ENCODE measurements at places on chromosomes 7 and 10.
A peak's percentile ranks its signal among the peaks of the same experiment; 100 is the strongest.

- peak; percentile 61 for DNase-seq
Measured at GRCh38 chr7:142030294-142030693, 34.6 kb downstream of the MGAM start.

DNA sequence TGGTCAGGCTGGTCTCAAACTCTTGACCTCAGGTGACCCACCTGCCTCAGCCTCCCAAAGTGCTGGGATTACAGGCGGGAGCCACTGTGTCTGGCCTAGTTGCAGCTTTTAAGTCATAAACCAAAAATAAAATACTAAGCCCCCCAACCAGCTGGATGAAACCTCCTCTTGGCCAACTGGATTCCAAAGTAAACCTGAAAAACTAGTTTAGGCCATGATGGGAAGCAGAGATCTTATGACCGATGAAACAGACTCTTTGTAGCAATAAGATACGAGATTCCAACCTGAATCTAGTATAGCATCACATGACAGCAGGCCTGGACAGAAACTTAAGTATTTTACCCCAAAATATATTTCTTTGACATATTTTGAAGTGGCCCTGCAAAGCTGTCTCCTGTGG lies 9.1 kb upstream of the MCM10 start:
- no peak for DNase-seq

DNA sequence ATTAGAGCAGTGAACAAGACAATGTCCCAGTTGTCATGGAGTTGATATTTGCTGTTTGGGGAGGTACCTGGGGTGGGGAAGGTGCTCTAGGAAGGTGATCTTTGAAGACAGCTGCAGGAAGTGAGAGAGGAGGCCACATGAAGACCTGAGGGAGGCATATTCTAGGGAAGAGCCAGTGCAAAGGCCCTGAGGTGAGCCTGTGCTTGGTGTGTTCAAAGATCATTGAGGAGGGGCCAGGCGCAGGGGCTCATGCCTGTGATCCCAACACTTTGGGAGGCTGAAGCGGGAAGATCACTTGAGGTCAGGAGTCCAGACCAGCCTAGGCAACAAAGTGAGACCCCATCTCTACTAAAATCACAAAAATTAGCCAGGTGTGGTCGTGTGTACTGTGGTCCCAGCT lies 15.1 kb downstream of the SEC61A2 start:
- DNase-seq = no peak

- peak; percentile 47 for DNase-seq
Measured at GRCh38 chr10:68406111-68406814, 814 bp downstream of the RUFY2 start.

- DNase-seq = no peak
Measured at GRCh38 chr7:137590071-137590755, 246.7 kb upstream of the PTN start.
